ENCODE measurements at places on chromosomes 1 and 21.

- no peak for DNase-seq
Observed at GRCh38 chr1:47229886-47230691, 1.9 kb downstream of the TAL1 start.

DNA sequence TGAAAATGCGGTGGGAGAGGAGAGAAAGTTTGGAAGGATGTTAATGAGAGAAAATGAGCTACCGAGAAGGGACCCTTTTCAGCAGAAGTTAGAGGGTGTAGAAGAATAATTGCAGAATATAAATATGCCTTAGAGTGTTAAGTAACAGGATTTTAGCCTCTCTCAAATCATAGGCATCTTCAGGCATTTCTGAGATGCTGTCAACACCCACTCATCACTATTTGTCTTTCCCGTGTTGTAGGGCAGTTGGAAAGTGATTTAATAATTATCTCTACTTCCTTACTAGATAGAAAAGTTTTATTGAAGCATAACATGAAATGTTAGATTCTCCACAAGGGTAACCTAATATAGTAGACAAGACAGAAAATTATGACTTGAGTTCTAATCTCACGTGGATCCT lies 96.4 kb upstream of the RGS4 start:
- DNase-seq = no peak

DNA sequence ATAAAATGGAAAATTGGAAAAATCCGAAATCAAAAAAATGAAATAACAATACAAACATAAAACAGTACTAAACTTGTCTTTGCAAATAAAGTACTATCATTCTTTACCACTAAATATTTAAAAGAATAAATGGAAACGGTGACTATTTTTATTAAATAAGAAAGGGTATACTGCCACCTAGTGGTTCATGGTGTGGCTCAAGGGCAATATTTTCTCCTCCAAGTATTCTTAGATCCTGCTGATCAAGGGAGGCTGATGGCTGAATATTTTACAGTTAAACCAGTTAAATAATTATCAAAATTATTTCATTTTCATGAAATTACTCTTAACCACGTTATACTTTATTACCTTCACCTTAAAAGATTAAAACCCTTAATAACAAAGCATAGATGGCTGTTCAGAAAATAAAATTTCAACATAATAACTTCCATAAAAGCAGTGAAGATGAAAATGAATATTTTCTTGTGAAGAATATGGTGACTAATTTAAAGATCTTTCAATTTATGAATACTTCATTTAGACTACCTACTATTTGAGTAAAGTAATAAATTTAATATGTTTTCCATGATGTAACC lies 1793.9 kb downstream of the NCAM2 start:
- DNase-seq = no peak

GRCh38 chr21:41419921-41420862 lies 5.8 kb upstream of the MX1 start:
- DNase-seq = no peak

DNA sequence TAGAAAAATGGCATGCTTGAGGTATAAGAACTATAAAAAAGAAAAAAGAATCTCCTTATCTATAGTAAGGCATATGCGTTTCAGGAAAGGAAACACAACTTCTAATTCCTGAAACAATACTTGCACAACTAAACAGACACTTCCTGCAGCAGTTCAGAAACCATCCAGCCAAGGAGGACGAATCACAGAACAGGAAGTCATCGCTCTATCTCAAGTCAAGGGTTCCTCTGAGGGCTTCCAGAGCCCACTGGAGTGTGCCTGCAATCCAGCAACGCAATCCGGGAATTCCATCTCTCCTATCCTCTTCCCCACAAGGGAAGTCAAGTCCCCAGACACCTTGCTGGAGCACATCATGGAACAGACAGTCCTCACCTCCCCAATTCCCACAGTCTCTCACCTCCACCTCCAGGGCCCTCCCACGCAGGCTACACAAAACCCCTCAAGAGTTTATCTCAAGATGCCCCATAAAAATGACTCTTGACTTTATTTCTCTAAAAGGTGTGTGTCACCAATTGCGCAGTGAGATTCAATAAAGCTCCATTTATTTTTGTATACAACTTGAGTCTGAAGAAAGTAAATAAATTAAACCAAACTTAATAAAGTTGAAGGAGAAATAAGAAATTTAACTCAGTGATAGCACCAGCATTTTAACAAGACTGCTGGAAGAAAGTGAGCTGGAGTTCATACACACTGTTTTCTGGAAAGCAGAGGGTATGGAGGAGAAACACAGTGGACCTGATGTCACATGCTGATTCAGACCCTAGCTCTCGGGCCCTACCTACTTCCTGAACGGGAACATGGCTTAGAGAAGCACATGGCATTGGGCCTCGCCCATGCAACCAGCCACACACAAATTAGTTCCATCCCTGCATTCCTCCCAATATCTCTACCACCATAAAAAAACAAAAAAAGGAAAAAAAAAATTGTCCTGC lies 39.9 kb downstream of the SIPA1L2 start:
- no peak for DNase-seq

- DNase-seq = no peak
Observed at GRCh38 chr1:164842870-164843269, 283.9 kb downstream of the PBX1 start.

- no peak for DNase-seq
Observed at GRCh38 chr1:33178836-33179439, 2.9 kb downstream of the TRIM62 start.

DNA sequence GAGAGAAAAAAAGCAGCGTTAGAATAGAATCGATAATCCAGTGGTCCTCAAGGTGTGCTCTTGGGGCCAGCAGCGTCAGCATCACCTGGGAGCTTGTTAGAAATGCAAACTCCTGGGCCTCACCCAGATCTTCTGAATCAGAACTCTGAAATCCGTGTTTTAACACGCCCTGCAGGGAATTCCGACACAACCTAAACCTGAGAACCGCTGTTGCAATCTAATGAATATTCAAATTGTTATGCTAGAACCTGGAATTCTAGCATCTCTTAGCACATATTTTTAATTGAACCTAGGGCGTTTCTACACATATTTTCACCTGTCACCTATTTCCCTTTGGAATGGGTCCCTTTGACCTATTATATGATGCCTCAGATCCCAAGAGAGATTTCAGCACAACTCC lies 175.7 kb downstream of the PSMG1 start:
- DNase-seq = no peak

DNA sequence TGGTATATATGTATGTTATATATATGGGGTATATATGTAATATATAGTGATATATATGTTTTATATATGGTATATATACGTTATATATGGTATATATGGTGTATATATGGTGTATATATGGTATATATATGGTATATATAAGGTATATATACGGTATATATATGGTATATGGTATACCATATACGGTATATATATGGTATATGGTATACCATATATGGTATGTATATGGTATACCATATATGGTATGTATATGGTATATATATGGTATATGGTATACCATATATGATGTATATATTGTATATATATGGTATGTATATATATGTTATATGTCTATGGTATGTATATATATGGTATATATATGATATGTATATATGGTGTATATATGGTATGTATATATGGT lies 447.7 kb upstream of the USP24 start:
- DNase-seq = no peak

- DNase-seq = no peak
Observed at GRCh38 chr1:44603718-44604117, 70.6 kb downstream of the TMEM53 start.

DNA sequence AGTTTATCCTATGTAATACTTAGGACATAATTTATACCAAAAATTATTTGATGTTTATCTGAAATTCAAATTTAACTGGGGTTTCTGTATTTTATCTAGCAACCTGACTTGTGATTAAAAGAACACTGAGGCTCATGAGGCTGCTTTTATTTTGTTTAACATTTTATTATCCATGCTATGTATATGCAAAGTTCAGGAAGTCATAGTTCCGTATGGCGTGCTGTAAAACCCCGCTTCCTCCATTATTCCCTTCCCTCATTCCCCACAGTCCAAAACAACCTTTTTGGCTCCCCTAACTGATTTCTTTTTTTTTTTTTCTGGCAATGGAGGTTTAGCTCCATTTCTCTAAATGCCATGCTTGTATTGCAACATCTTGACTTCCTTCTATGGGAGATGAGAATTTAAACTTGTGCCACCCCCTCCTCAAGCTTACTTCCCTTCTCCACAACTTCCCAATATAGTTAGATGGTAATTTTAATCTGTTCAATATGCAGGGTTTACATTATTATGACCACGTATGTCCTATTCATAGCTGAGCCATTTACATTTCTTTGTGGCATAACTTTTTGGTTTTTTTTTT lies 138.0 kb upstream of the DNAH14 start:
- DNase-seq = no peak

- no peak for DNase-seq
Observed at GRCh38 chr1:179714159-179714558, 28.9 kb upstream of the FAM163A start.

DNA sequence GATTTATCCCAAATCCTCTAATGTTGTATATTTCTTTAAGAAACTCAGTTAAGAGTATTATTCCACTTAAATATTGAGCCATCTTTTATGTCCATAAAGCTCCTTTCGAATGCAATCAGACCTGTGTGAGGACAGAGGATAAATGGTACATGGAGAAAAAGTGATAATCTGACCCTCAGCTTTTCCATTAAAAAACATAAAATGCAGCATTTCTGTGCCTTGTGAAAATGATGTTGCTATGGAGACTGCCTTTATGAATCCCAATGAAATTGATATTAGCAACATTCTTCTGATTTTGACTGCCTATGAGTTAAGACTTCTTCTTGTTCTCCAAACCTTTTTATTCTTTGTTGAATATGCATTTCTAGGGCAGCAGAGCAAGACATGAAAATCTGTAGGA lies 44.1 kb upstream of the CYYR1 start:
- DNase-seq = no peak

GRCh38 chr1:117295001-117295400 lies 72.2 kb upstream of the MAN1A2 start:
- DNase-seq = no peak

DNA sequence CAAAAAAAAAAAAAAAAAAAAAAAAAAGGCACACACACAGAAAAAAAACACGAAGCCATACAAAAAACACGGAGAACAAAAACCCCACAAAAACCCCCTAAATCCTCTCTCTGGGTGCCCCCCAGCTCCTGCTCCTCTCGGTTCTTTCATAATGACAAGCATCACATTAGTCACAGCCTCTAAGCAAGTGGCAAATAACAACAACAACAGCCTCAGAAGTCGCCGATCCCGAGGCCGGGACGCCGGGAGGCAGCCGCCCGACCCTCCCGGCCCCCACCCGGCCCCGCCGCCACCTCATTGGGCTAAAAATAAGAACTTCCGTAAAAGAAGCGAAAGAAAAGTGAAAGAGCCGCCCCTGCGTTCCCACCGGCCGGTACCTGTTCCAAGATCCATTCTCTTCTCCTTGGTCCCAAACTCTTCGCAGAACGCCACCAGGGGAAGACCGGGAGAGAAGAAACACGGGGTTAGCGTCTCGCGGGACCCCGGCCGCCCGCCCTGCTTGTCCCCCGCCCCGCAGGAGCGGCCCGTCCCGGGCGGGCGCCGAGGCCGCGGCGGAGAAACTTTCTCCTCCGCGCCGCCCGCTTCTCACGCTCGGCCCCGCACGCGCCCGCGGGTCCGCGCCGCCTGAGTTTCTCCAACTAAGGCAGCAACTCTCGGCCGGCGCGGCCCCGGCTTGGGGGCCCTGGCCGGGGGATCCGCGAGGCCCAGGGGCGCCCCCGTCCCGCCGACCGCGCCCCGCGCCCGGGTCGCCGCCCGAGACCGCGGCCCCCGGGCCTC lies 102.8 kb downstream of the CASZ1 start:
- DNase-seq = peak; percentile 17

DNA sequence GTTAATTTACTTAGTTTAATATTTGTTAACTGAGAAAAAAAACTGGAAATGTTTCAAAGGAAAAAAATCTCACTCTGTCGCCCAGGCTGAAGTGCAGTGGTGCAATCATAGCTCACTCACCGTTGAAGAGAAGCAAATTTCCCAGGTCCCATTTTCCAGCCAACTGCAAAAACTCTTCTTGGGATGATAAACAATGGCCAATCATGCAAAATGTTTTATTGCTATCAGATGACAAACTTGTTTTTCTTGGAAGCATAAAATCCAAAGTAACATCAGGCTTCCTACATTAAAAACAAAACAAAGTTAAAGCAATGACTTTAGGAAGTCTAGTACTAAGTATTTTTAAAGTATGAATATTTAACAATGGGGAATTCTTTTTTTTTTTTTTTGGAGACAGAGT lies 84.9 kb downstream of the LYST start:
- DNase-seq = no peak

GRCh38 chr21:46226146-46226545 lies 2.4 kb downstream of the LSS start:
- DNase-seq = no peak

DNA sequence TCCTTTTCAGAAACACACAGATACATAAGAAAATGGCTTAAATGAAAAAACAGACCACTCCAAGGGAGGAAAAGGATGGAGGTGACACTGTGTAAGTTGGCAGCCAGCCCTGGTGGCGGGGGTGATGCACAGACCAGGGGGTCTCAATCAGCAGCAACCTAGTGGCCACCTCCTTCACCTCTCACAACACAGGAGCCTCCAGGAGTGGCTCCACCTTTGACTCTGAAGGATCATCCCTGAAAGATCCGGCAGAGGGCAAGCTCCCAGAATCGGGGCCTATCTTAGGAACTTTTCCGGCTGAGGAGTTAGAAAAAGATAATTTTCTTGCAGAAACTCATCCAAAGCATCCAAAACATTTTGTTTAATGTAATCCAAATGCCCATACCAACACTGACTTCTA lies 51.2 kb upstream of the SMYD2 start:
- DNase-seq = no peak

DNA sequence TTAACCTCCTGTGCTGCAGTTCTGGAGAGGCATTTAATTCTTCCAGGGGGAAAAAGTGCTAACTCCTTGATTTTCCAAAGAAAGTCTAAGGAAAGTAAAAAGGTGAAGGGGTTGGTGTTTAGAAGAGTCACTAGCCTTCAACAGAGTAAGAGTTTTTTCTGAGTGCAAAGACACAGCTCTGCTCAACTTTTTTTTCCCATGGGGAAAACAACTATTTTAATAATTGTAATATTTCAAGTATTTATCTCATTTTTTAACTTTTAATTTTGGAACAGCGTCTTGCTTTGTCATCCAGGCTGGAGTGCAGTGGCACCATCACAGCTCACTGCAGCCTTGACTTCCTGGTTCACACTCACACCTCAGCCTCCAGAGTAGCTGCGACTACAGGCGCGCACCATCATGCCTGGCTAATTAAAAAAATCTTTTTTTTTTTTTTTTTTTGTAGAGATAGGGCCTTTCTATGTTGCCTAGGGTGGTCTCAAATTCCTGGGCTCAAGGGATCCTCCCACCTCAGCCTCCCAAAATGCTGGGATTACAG lies 202.6 kb downstream of the APP start:
- no peak for DNase-seq

DNA sequence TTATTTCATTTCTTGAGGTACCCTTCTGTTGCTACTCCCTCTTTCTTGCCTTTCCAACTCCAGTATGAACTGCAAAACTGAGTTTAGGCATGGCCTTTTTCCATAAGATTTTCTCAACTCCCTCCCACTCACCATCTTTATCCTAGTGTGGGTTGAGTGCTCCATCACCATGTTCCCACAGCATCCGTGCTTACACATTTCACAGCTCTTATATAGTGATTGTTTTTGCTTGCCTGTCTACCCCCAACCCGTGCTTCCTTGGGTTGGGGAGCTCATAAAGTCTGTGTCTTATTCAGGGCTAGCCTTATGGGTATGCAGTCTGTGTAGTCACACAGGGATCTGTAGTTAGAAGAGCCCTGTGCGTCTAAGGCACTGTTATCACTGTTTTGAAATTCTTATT lies 68.2 kb upstream of the CCDC190 start:
- no peak for DNase-seq

GRCh38 chr1:36217670-36218069 lies 6.6 kb upstream of the THRAP3 start:
- no peak for DNase-seq
